ENCODE measurements at places on chromosomes 1 and 21. TPM values are rescaled to one million over a fixed set of nuclear protein-coding genes. Genes with fewer than 3 reads are reported as not detected.

TAF1A gene
- 9.3 TPM for total RNA-seq

DNA sequence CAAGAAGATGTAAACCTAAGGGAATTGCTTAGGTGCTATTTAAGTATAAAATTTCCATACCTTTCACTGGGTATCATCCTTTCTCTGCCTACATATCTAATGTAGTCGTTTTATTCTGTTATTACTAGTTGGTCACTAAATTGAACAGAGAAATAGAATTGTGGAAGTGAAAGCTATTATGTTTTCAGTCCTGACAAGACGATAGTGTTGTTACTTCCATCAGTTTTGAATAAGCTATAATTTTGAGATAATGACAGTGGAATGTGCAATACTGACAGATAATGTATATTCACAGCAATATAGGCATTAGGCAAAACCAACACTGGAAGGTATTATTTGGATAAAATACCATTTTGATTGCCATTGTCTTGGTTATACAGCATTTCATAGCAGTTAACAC is 181.8 kb downstream of the ADGRL2 start:
- DNase-seq: no peak

DNA sequence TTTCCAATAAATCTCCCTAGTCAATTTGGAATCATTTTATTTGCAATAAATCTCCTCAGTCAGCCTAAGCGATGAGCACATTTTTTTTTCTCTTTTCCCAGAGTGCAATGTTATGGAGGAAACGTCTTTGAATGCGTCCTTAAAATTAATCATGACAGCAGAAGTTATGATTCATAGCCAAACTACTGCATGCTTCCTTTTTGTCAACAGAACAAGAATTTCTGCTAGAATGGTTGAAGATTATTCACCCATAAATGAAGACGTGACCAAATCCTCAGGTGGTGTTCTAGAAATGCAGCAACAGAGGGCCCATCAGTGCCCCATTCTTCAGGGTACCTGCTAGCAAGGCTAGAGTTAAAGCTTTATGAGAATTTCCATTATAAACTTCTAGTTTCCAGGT is 407.9 kb upstream of the PKN2 start:
- DNase-seq: peak; percentile 43

DNA sequence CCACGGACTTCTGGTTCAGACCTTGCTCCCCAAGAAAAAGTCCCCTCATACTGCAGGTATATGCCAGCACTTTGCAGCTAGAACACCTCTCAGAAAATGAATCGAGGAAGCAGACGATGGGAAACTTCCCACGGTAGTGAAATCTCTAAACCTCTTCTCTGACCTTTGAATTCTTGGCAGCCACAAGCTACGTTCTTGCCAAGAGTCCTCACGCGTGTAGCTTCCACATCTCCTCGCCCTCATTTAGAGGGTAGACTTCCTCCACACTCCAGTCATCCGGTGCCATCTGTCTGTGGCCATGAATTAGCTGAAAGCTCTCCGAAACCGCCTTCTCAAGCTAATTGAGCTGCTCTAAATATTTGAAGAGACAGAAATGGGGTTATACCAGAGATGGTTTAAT is 127.8 kb downstream of the RGS7 start:
- DNase-seq: peak; percentile 43

- no peak for DNase-seq
These were observed 24.3 kb downstream of the MROH7 start for GRCh38 chr1:54665852-54666251.
